ENCODE measurements at places on chromosomes 2 and 18.

DNA sequence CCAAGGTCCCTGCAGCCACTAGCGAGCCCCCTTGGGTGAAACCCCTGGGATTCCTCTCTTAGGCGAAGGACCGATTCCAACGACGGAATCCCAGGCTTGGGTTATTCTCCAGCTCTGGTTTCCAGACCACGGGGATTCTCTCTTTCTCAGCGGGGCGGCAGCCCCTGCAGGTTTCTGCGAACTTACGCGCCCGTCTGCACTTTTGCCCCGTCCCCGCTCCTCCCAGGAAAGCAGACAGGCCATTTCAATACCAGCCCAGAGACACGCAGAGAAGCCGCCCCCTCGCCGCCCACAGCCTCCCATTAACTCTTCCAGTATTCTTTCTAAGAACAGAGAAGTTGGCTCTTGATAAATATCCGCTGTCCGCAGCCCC lies 1.2 kb downstream of the CBLN2 start:
- no peak for DNase-seq

DNA sequence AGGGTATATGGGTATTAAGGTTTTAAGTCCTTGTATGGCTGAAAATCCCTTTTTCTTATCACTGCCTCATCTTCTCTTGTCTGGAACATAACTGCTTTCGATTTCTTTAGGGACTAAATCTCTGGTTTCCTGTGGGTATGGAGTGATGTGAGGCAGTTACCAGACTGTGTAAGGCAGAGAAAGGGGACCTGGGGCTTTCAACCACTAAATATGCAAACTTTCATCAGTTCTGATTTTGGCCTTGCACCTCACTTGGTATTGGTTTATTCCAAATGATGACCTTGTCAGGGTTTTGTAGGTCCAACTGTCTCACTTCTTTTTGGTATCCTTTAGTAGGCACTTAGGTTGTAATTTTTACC lies 9.3 kb downstream of the MAP4K4 start:
- no peak for DNase-seq

- no peak for DNase-seq
These were observed 107.6 kb upstream of the RMP24 start for GRCh38 chr18:35864916-35865315.

- DNase-seq, result peak; percentile 58
These were observed 77.8 kb upstream of the PMAIP1 start for GRCh38 chr18:59821983-59822382.
